ENCODE measurements at places on chromosomes 11 and 22.

DNA sequence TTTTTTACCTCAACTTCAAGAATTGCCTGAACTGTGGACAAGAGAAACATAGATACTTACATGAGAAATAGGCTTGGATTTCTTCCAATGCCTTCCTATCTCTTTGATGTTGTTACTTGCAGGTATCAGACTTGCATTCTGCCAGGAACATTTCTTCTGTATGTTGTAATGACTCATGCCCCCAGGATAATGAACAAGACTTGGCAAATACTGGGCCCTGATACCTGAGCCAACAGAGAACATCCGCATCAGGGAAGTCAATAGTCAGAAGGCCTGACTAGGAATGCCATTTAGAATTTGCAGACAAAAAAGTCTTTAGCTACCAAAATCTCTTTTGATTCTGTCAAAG lies 273.7 kb upstream of the KIRREL3 start:
- DNase-seq, result no peak

DNA sequence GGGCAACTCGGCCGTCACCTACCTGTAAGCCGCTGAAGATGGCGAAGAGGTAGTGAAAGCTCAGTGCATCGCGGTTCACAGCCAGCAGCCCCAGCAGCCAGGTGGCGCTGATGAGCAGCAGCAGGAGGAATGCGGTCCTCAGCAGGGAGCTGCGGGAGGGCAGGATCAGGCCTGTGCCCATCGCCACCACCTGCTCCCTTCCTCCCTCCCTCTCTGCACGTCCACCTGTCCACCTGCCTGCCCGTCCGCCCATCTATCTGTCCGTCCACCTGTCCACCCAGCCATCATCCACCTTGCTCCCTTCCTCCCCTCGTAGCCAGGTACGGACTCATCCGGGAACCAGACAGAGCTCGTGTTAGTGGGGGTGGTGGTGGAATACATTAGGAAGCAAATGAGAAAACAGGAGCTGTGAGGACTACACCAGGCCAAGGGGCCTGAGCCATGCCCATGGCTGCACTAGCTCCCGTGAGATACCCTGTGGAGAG lies 32.2 kb downstream of the TRMU start:
- DNase-seq, result peak; percentile 73

DNA sequence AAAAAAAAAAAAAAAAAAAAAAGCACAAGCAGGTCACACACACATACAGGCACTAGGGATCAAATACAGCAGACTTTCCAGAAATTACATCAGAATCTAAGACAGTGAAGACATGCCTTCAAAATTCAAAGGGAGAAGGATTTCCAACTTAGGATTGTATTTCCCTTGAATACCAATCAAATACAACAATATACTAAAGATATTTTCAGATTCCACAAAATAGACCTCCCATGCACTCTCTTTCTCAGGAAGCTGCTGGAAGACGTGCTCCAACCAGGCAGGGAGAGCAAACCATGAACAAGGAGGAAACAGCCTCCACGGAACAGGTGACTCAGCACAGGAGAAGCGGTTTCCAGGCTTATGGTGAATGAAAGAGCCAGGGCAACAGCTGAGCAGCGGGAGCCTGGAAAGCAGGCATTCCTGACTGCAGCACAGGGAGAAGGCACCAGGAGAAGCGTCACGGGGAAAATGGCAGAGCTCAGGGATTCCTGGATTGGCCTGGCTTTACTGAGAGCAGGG lies 32.0 kb downstream of the TMEM184B start:
- no peak for DNase-seq

DNA sequence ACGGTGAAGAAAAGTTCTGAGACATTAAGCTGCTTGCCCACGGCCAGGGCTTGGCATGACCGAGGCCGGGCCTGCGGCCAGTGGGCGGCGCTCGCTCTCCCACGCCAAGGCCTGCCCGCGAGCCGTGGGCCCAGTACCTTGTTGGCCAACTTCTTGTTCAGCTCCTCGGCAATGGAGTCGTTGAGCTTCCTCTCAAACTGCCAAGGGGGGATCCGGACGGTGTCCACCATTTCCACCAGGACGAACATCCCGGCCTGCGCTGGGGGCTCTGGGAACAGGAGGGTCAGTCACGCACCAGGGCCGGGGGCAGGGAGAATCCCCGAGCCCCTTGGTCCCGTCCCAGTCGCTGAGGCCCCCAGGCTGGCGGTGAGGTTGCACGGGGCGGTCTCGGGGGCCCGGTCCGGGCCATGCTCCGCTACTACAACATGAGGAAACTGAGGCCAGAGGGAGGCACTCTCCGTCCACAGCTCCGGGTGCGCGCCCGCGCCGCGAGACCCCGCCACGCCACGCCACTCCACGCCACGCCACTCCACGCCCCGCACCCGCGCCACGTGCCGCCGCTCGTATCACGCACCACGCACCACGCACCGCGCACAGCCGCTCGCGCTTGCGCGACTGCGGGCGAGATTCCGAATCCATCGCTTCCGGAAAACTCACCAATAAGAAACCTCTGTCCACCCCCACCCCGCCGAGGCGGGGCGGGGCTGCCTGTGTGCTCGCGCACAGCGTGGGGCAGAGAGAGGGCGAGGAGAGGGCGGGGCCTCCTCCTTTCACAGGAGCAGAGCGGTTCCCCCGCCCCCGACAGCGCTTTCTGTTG lies at the start of gene POLR3H:
Gene POLR3H (minus strand): TSS at position 617 of the 817 bp plus-strand sequence. CDS start 369 bp downstream, at position 248.
- DNase-seq, result peak; percentile 96

GRCh38 chr22:45235101-45235777 lies 5.5 kb downstream of the KIAA0930 start:
- no peak for DNase-seq

DNA sequence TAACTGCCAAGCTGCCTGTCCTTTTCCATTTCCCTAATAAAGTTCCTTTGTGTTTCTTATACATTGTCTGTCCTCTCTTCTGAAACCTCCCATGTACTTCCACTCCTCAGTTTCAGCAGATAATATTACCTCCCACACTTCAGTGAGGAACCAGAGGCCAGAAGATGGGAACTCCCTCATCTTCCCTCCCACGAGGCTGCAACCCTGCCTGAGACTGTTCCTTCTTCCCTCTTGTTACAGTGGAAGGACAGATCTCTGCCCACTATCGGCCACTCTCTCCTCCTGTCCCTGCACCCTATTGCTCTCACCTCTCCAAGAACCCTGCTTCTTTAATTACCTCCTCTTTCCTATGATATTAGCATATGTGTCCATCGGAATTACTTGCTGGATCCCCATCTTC lies 38.1 kb upstream of the SWAP70 start:
- no peak for DNase-seq

DNA sequence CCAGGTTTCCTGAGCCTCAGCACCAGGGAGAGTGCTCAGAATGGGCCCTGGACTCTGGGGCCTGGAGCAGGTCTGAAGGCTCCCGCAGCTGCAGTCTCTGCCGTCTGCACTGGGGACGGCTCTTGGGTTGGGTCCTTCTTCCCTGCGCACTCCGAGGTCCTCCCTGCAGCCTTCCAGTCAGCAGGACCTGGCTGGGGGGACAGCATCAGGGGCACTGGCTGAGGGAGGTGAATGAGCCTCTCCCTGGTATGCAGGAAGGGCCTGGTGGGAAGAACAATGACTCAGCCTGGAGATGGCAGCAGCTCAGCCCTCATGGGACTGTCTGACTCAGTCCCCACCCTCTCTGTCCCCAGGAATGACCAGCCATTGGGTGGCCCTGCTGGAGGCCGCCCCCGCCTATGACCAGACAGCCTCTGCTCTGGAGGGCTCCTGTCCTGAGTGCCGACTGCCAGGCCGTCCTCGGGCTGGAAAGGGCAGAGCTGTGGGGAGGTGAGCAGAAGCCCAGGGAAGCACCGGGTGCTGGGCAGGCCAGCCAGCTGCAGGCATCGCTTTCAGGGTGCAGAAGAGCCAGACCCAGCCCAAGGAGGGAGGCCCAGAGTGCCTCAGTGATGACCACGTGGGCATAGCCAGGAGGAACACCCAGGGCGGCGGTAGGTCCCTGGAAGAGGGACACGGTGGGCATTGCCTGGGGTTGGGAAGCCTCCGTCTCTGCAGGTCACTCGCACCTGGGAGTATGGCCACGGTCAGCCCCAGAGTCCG lies 455.0 kb downstream of the BRD1 start:
- DNase-seq, result no peak

GRCh38 chr11:102111011-102111786 lies 952 bp downstream of the YAP1 start:
- DNase-seq, result peak; percentile 32

DNA sequence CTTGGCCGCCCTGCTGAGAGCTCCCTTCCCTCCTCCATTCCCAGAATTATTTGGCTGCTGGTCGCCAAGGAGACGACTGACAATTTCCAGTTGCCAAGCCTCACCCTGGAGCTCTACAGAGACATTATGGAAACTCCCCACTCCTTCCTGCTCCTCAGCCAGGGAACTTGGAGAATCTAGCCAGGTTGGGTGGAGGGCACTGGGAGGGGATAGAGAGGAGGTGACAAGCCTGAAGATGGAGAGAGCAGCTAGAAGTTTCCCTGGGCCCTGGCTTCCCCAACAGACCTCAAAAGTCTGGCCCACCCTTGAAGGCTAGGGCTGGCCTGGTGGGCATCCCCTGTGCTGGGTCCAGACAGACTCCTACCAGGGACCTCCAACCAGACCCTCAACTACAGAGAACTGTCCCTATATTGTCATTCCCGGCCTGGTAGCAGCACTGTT lies 6.7 kb upstream of the VSIG10L2 start:
- DNase-seq, result no peak

GRCh38 chr11:19792510-19792909 lies 79.9 kb downstream of the NAV2 start:
- no peak for DNase-seq

DNA sequence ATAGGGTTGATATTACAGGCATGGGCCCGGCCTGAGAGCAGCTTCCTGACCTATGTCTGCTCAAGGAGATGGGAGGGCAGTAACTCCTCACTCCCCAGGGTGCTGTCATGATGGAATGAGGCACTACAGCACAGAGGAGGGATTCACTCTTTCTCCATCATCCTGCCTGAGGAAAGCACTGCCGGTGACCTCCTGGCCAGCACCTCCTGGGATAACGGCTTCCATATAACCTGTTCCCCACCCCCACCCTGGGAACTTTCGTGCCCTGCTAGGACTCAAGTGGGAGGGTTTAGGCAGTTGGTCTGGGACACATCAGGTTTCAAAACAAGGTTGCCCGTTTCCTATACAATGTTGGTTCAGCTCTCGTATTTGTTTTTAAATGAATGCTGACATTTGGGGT lies 42.7 kb upstream of the MN1 start:
- DNase-seq, result no peak

- DNase-seq, result no peak
Observed at GRCh38 chr22:40436505-40437431, 66.4 kb downstream of the SGSM3 start.

DNA sequence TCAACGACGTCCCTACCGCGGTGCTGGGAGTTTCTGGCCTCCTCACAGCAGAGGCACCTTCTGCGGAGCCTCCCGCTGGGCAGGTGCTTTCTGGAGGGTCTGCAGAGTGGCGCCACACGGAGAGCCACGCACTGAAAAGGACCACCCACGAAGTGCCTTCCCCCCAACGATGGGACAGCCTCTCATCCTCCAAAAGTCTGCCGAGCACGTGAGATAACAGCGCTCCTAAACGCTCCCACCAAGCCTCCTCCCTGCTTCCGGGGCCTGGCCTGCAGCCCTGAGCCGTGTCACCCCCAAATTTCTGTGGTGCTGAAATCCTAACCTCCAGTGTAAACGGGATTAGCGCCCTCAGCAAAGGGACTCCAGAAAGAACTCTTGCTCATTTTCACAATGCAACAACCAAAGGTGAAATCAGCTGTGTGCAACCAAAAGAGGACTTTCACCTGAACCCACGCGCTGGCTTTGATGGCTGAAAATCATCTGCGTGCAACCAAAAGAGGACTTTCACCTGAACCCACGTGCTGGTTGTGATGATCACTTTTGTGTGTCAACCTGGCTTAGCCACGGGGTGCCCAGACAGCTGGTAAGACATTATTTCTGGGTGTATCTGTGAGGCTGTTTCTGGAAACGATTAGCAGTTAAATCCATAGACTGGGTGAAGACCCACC lies 924.6 kb downstream of the BRD1 start:
- DNase-seq, result no peak

DNA sequence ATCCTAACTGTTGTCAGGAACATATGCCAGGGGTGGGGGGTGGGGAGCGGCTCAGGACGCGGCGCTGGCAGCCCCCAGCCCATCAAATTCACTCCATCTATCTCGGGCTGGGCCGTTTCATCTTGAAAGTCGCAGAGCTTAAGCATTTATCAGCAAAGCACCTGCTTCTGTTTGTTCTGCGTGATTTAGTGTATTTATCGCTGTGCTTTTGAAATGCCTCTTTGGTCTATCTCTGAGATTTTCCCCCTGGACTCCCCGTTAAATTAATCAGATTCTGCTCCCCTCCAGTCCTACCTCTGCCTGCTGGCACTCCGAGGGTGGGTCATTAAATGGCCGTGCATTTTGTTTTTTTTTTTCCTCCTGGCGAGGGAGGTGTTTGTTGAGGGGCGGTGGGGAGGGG lies 446.2 kb downstream of the TBC1D22A start:
- DNase-seq, result peak; percentile 3

- no peak for DNase-seq
Observed at GRCh38 chr11:72014761-72015320, 16.1 kb downstream of the IL18BP start.

DNA sequence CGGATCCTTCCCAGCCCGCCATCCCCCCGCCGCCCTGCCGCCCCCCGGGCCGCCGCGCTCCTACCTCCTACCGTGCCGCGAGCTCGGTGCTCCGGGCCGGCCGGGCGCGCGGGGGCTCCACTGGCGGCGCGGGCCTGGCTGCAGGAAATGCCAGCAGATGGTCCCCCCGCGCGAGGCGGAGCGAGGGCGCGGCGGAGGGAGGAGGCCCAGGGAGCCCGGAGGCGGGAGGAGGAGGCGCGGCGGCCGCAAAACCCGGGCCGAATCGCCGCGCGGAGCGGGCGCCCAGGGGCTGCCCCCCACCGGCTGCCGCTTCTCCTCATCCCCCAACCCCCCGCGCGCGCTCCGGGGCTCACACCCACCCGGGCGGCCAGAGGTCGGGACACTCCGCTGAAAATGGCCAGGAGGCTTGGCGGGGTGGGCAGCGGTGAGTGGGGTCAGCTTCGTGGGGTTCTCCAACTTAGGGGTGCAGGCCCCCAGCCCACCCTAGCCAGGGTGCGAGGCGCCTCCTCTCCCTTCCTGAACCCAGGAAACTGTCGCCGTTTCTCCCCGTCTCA lies at the start of gene OSBPL5:
Gene OSBPL5 (minus strand): TSS at position 159 of the 554 bp plus-strand sequence. CDS start 36,162 bp downstream, outside the sequence.
- no peak for DNase-seq

DNA sequence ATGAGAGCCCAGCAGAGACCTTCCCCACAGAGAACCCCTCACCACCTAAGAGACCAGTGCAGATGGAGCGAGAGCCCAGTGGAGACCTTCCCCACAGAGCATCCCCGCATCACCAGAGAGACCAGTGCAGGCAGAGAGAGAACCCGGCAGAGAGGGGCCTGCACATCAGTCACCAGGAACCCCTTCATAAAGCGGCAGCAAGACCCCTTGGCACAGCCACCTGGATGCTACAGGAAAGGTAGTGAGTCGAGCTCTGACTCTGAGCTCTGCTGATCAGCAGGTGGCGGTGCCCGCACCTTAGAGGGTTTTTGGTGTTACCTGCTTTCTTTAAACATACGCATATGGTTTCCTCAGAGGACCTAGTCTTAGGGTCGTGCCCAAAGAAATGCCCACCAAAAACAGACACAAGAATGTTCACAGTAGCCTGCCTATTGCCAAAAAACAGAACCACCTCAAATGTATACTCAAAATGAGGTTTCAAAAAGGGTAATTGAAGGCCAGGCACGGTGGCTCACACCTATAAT lies 678.7 kb downstream of the BRD1 start:
- no peak for DNase-seq
